Adipose tissue (tissue), 3 donors: ENCODE measurements at places on chromosomes 7 and 10. TPM values are rescaled to one million over a fixed set of nuclear protein-coding genes. Genes with fewer than 3 reads are reported as not detected.

The SMO gene
- polyA plus RNA-seq = 1.9 TPM

The ARHGEF35 gene
- polyA plus RNA-seq = 6.5 TPM

The CFAP46 gene
- polyA plus RNA-seq = not detected

The CDC14C gene
- not detected for polyA plus RNA-seq

The LEP gene
- 37.0 TPM for polyA plus RNA-seq

The DPYSL4 gene
- 0.54 TPM for polyA plus RNA-seq
